Activated effector memory CD4-positive, alpha-beta T cell treated with Interleukin-2 at 50 U/mL for 16 hours (primary cell): ENCODE measurements at places on chromosomes 4 and X.

- no peak for DNase-seq
Measured at GRCh38 chr4:73539386-73539785, 57.8 kb downstream of the AFM start.

- DNase-seq: no peak
Measured at GRCh38 chr4:55122235-55122634, 3.2 kb downstream of the KDR start.

DNA sequence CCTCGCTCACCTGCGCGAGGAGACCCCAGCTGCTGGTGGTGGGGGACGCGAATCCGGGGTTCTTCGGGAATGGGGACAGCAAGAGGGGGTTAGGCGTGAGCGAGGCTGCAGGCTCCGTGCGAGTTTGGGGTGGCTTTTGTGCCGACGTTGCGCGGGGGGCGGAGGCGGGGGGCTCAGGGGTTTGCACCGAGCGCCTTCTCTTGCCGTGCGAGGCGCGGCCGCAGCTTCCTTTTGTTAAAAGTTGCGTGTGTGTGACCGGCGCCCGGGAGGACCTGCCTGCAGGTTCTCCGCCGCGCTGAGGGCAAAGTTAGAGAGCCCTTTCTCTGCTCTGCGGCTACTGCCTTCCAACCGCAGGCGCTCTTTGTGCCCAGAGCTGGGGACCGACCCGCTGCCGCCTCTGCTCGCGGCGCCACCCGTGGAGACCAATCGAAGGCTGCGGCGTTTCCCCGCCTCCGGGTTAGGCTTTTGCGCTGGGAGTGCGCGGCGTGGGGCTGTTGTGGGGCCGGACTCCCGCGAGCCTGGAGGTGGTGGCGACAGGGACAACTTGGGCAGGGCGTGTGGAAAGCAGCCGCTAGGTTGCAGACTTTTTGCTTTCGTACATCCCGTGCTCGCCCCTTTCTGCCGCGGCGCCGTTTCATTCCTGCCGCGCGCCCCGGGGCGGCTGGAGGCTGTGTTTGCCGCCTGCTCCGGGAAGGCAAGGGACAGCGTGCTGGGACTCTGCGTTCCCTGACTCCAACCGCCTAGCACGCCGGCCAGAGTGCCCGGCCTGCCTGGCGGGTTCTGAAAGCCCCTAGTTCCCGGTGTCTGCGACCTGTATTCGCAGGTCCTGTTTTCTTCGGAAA lies 716 bp downstream of the KIT start:
- peak; percentile 13 for DNase-seq

DNA sequence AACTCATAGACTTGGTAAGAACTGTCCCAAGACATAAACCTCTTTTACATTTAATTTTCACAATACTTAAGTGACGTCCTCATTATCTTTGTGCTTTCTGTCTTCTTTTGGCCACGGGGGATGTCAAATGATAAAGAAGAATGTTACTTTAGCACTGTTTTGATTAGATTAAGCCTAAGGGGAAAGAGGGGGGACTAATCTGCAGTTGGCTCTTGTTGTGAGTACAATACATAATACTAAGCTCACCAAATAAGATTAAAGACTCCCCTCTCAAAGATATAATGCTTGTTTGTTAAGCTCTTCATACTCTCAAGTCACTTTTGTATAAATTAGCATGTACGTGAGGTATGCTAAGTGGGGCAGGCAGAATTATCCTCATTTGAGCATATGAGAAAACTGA lies 36.5 kb downstream of the OCRL start:
- DNase-seq: no peak

DNA sequence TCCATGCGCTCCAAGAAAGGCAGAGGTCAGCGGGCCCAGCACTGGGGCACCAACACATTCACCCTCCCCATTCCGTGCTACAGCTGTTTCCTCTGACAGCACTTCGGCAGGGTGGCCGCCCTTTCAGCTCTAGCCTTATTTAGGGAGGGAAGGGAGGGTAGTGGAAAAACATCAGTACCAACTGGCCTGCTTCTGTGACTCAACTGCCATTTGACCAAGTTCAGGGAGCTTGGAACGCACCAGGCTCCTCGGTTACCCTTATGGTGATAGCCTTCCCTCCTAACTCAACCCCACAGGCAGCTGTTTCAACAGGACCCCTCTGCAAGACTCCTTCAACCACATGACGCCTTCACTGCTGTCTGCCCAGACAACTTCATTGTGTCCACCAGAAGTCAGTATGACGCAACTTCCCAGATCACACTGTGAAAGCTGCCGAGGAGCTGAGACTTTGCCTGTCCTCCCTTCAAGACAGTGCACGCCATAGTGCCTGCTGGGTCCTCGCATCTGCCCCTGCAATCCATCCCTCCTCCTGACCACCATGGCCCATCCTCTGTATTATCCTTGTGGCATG lies 132.2 kb downstream of the AFAP1 start:
- DNase-seq: no peak

- no peak for DNase-seq
Measured at GRCh38 chr4:3062471-3062870, 11.9 kb downstream of the HTT-AS start.

DNA sequence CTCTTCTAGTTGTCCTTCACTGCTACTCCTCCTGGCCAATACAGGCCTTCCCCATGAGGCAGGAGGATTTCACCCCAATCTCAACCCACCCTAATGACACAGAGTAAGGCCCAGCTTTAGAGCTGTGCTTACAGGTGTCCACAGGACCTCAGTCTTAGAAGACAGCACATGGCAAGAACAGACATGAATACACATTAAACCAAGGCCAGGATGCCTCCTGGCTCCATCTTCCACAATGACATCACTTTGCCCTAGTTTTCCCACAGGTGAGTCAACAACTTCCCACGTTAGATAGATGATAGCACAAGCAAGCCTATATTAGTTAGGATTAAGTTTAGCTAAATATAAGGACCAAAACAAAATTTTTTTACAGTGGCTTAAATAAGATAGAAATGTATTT lies 63.8 kb upstream of the NOCT start:
- no peak for DNase-seq

GRCh38 chrX:74924449-74925224 lies 615 bp downstream of the NEXMIF start:
- peak; percentile 1 for DNase-seq

- no peak for DNase-seq
Measured at GRCh38 chr4:85078016-85078415, 111.5 kb upstream of the WDFY3 start.

- no peak for DNase-seq
Measured at GRCh38 chr4:11153171-11153750, 275.4 kb downstream of the HS3ST1 start.

- no peak for DNase-seq
Measured at GRCh38 chr4:58063404-58064160, 953.4 kb upstream of the IGFBP7 start.
